ENCODE measurements at places on chromosomes 13 and 19.
A peak's percentile ranks its signal among the peaks of the same experiment; 100 is the strongest.

- DNase-seq, result no peak
Measured at GRCh38 chr13:91017669-91018053, 329.8 kb upstream of the MIR17HG start.

GRCh38 chr13:34747507-34747906, 194.6 kb upstream of the NBEA start:
- no peak for DNase-seq

DNA sequence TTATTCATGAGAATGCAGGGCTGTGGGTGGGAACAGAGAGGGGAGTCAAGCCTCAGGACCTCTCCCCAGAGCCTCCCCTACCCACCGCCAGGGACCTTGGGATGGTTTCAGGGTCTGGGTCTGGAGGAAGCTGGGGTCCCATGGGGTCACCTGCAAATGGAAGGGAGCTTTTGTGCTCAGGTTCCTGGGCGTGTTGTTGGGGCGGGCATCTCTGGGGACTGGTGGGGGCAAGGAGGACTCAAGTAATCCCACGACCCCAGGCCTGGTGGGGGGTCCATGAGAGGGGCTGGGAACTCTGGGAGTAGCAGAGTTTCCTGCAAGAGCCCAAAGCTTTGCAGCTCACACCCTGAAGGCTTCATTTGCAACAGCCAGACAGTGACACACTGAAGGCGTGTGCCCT, 60.2 kb downstream of the UNC13A start:
- no peak for DNase-seq

- peak; percentile 77 for DNase-seq
Measured at GRCh38 chr19:3692141-3693024, 7.9 kb downstream of the PIP5K1C start.

Data from HuH-7 (cell line).